ENCODE measurements at places on chromosomes 1 and 21.

- DNase-seq, result no peak
These were observed 375.1 kb upstream of the ZP4 start for GRCh38 chr1:238265866-238266265.

GRCh38 chr1:25826571-25826970 lies 6.8 kb downstream of the MTFR1L start:
- no peak for DNase-seq

DNA sequence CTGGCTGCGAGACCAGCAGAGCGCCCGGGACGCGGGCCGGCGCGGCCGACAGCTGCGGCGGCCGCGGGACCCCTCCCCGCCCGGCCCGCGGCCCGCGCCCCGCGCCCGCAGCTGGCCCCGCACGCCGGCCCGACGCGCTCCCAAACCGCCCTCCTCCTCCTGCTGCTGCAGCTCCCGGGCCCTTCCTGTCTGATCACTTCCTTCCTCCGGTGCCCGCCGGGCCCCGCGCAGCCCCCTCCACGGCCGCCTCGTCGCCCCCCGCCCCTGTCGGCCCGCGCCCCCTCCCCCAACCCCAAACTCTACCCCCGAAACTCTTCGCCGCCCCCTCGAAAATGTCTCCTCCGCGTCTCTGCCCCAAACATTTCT lies 594 bp downstream of the LUZP1 start:
- DNase-seq, result peak; percentile 33

- peak; percentile 80 for DNase-seq
These were observed 48.5 kb upstream of the SLC25A33 start for GRCh38 chr1:9490605-9491339.

GRCh38 chr21:42929969-42930368 lies 4.5 kb upstream of the ERVH48-1 start:
- DNase-seq, result no peak

DNA sequence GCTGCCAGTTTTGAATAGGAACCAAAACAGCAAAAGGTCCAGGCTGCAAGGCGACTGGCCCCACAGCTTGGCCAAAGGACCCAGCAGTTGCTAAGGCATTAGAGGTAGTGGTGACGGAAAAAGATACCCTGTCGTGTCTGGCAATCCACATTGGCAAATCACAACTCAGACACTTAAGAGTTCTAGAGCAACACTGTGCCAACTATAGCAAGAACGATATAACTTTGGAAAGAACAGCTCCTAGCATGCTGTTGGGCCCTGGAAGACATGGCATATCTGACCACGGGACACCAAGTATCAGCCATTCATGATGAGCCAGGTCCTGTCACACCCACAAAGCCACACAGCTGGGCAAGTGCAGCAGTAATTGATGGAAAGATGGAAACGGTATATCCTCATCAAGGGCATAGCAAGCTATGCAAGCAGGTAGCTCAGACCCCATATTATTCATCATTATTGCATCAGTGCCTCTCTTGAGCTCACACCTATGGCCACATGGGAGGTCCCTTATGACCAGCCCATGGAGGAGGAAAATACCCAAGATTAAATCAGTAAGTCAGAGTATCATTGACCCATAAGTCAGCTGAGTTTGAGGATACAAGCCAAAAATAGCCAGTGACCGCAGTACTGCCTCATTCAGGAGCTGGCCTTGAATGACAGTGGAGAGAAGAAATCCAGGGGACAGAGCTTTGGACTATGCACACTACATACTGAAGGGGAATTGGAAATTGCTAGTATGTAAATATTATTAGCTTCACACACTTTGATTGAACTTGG lies 221.2 kb downstream of the SETD4 start:
- DNase-seq, result no peak

DNA sequence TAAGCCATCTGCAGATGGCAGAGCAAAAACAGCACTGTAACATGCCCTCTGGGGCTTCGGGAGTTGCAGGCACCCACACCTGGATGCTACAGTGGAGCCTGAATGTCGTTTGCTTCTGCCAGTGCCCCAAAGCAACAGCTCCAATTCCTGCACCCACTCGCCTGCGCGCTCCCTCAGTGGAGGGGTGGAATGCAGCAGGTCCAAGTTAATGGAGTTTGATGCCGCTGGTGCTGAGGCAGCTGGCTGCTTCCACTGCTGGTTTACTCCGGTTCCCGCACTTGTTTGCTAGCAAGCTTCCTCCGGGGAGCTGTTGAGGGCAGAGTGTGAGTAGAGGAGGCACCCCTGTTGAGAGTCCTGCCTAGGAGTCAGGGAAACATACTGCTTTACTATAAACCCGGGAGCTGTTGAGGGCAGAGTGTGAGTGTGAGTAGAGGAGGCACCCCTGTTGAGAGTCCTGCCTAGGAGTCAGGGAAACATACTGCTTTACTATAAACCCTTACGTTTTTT lies 584.0 kb upstream of the TMPRSS15 start:
- no peak for DNase-seq

DNA sequence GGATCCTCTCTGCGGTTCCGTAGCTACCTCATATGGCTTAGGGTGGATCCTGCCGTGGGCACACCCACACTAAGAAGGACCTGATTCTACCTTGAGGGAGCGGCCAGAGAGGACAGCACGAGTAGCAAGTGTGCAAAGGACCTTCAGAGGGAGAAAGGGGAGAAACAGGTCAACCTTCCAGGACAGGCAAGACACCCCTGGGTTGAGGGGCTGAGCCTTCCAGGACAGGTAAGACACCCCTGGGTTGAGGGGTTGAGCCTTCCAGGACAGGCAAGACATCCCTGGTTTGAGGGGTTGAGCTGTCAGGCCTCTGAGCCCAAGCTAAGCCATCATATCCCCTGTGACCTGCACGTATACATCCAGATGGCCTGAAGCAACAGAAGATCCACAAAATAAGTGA lies 23.1 kb upstream of the PDPN start:
- DNase-seq, result no peak

DNA sequence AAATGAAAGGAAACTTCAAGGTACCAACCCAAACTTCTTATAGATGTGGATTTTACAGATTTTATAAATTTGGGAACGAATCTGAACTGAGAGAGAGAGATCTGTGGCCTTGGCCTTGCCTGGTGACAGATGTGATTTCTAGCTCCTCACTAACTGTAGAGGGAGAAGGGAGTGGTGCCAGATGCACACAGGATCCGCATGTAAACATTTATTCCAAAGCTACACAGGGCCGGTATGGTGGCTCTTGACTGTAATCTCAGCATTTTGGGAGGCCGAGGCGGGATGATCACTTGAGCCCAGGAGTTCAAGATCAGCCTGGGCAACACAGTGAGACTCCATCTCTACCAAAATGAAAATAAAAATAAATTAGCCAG lies 77.1 kb downstream of the PGBD5 start:
- no peak for DNase-seq

- DNase-seq, result no peak
These were observed 27.6 kb upstream of the PADI4 start for GRCh38 chr1:17280436-17280835.

DNA sequence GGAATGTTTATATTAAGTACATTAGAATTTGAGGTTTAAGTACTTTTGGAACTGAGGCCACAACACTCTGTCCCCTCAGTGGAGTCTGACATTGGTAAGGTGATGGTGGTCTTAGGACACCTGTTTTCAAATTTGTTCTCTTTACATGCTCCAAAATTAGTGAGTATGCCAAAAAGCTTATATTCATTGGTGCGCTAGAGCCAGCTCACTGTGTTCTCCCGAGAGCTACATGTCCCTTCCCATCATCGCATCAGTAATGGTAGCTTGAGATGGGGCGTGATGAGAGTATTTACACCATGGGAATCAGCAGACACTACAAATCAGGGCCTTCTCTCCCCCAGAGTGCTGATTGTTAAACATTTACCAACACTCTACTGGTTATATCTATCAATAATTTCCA lies 19.5 kb downstream of the ETS2 start:
- DNase-seq, result no peak

- DNase-seq, result no peak
These were observed 178.5 kb upstream of the LMO4 start for GRCh38 chr1:87150143-87150542.

- peak; percentile 27 for DNase-seq
These were observed 72.6 kb upstream of the TARDBP start for GRCh38 chr1:10939654-10940450.

DNA sequence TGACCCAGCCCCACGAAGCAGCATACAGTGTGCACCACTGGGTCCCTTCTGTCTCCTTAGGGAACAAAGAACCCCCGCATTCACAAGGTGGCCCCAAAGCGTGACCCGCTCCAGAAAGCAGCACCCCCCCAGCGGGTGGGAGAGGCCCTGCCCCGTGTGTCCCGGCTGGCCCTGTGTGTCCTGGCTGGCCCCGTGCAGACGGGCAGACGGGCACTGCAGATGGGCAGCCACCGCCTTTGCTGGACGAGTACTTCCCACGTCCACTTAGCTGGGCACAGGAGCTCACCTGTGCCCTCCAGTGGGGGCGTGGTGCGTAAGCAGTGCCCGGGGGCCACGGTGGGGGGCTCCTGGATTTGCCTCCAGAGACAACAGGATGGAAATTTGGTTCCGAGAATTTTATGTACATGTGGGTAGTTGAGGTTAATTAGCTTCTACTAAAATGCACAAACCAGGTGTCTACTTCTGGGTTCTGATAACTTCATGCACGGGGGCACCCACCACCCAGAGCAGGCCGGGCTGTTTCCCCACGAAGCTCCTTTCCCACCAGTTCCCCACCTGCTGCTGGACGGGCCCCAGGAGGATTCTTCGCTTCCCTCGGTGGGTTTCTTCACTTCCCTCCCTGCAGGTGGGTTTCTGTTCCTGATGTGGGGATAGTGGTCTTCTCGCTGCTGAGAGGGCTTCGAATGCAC lies 33.2 kb upstream of the SLC19A1 start:
- no peak for DNase-seq

- no peak for DNase-seq
These were observed 24.9 kb downstream of the ITPKB start for GRCh38 chr1:226714148-226714547.

DNA sequence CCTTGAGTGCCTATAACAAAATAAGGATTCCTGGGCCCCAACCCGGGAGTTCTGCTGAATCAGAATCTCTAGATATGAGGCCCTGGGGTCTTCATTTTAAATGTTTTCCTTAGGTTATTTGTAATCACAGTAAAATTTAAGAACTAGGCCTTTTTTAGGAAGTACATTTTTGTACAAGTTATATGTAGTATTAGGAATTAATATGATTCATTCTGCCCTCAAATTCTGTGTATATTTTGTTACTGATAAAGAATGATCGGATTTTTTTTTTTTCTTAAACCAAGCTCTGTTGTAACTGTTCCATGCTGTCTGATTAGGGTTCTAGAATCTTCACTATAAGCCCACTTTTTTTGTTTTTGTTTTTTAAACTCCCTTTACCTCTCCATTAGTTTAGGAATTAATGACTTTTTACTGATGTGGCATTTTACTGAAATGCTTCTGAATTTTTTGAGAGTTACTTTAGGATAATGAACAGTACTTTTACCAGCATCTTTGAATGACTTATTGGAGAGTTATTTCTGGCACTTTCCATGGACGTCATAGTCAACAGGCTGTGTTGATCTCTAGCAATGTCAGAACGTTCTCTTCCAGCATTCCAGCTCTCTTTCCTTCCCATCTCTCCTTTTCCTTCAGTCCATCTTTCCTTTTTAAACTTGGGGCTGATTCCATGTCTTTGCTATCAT lies 48.3 kb downstream of the CLIC4 start:
- no peak for DNase-seq

DNA sequence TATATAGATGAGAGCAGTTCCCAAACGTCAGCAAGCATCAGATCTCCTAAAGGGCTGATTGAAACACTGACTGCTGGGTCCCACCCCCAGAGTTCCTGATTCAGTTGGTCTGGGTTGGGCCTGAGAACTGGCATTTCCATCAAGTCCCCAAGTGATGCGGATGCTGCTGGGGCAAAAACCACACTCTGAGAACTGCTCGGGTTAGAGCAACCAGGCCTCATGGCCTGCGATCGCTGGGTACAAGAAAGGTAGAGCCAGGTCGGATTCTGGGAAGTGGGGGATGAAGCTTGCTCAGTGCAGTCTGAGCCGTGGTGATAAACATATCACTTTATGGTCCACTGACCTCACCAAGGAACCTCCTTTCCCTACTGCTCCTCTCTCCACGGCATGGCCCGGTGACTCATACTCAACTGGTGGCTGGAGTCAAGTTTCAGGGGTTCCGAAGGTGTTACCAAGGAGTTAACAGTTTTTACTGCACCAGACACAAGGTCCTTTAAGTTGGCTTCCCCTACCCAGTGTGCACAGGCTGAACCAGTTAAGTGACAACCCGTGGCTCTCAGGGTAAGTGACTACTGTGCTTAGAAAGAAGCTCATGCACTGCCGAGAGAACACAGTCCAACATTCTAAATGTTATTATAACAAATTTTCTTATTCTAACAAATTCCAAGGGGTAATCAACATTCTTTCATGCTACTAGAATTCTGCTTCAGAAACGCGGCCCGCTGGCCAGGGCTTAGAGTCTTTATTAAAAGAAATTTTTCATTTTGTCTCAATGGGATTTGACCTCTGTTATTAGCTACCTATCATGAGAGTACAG lies 153.5 kb downstream of the TGFBR3 start:
- peak; percentile 41 for DNase-seq

DNA sequence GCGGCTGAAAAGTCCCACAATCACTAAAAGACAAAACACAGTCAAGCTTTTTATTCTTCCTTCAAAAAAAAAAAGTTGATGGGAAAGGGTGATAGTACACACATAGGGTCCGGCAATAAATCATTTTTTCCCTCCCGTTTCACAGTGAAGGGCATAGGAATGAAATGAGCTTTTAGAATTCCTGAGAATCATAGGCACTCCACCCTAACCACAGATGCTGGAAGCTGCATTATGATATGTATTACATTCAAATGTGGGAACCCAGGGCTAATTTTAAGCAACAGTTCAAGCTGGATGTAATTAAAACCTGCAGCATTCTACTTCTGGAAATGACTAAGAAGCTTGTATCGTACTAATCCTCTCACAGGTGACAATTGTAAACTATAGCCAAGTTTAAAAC lies 75.7 kb upstream of the KCNJ15 start:
- DNase-seq, result no peak

DNA sequence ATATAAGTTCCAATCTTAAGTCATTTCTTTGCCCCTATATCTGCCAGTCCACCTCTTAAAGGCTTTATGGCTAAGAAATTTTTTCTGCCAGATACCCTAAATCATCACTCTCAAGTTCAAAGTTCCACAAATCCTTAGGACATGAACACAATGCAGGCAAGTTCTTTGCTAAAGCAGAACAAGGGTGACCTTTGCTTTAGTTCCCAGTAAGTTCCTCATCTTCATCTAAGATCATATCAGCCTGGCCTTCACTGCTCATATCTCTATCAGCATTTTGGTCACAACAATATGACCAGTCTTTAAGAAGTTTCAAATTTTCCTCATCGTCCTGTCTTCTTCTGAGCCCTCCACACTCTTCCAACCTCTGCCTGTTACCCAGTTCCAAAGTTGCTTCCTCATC lies 402.2 kb upstream of the RUNX1 start:
- no peak for DNase-seq

GRCh38 chr1:50822035-50822776 lies 137.9 kb downstream of the FAF1 start:
- no peak for DNase-seq

GRCh38 chr1:80154176-80154575 lies 1147.6 kb upstream of the ADGRL4 start:
- DNase-seq, result no peak

- peak; percentile 76 for DNase-seq
These were observed 60.3 kb upstream of the KRTAP19-8 start for GRCh38 chr21:31098576-31099005.

GRCh38 chr1:150060260-150060659 lies 7.3 kb upstream of the VPS45 start:
- no peak for DNase-seq

GRCh38 chr1:63675420-63675931 lies 82.3 kb downstream of the PGM1 start:
- DNase-seq, result no peak

Measured in CD4-positive, alpha-beta T cell treated with Interleukin-10 for 1 hour (primary cell).